Fibroblast of mammary gland (primary cell): ENCODE measurements at places on chromosomes 3 and 15.
A peak's percentile ranks its signal among the peaks of the same experiment; 100 is the strongest.

- peak; percentile 98 for DNase-seq
These were observed 3.7 kb upstream of the SQOR start for GRCh38 chr15:45630917-45631691.

DNA sequence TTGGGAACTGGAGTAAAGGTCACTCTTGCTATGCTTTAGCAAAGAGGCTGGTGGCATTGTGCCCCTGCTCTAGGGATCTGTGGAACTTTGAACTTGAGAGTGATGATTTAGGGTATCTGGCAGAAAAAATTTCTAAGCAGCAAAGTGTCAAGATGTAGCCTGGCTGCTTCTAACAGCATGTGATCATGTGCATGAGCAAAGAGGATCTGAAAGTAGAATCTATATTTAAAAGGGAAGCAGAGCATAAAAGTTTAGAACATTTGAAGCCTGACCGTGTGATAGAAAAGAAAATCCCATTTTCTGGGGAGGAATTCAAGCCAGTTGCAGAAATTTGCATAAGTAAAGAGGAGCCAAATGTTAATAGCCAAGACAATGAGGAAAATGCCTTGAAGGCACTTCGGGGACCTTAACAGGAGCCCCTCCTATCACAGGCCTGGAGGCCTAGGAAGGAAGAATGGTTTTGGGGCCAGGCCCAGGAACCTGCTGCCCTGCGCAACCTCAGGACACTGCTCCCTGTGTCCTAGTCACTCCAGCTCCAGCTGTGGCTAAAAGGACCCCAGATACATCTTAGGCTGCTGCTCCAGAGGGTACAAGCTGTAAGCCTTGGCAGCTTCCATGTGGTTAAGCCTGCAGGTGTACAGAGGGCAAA is 212.2 kb upstream of the LINGO1 start:
- no peak for DNase-seq

DNA sequence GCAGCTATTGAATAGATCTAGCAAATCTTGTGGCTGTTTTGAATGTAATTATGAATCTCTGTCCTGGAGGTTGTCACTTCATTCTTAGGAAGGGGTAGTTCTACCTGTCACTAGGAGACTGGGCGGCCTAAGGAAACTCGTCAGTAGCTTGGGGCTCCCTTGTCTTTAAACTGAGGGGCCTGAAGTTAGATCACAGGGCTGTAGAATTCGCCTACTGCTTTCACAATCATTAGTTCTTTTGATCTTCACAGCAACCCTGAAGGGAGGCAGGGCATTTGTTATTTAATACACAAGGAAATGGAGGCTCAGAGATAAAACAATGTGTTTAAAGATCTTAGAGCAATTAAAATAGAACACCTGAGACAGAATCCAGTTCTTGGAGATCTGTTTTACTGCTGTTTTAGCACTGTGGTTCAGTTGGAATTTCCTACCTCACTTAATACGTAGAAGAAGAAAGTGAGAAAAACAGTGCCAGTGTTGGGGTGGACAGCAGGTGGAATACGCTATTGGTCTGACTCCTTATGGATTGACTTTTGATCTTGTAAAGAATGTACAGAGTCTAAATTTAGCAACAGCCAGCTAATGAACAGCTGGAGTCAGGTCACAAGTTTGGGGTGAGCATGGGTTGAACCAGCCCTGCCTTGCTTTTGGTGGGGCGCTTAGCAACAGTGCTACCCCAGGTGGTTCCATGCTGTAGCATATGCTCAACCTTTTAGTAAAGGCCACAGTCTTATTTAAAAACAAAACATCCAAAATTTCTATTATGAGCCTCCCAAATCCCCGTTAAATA is 71.4 kb upstream of the BHLHE40 start:
- no peak for DNase-seq

- DNase-seq, result no peak
These were observed 19.3 kb upstream of the TGM5 start for GRCh38 chr15:43286074-43286473.

- peak; percentile 95 for DNase-seq
These were observed at the start of gene TRIM59 for GRCh38 chr3:160449636-160450598. TRIM59 (minus strand) TSS chr3:160449786; CDS start chr3:160439183, 10,603 bp downstream.

- no peak for DNase-seq
These were observed 7.0 kb upstream of the MANF start for GRCh38 chr3:51378065-51378464.

DNA sequence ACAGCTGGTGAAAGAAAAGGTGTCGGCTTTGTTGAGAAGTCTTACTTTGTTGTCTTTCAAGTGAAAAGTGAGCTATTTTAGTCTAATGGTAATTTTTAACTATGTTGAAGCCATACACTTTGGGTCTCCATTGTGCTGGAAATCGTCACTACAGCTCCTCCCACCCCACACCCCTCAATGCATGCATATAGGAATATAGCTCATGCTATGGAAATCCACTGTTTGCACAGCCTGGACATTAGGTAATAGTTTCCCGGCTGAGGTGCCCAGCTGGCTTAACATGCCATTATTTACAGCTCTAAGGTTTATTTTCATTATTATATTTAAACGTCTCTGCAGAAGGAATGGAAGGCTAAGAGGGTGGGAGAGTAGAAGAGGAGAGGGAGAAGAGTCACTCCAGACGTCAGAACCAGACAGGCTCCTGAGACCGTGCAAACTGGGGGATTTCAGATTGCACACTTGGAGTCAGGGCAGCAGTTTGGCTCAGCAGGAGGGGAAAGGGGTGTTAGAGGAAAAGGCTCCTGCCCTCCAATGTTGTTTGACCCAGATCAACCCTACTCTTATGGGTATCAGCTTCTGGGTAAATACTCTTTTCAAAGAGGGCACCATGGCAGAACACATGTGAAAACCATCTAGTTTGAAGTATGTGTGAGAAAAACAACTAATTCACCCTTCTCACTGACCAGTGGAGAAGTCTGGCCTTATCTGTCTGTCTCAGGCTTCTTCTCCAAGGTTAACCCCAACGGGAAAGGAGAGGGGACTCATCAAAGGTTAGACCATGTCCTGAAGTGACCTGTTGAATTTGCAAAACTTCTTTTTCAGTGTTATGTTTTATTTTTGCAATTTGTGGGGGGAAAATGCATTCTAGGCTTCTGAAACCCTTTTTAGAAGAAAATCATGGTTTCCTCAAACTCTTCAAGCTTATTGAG is 218.7 kb upstream of the CTDSPL start:
- DNase-seq, result no peak

DNA sequence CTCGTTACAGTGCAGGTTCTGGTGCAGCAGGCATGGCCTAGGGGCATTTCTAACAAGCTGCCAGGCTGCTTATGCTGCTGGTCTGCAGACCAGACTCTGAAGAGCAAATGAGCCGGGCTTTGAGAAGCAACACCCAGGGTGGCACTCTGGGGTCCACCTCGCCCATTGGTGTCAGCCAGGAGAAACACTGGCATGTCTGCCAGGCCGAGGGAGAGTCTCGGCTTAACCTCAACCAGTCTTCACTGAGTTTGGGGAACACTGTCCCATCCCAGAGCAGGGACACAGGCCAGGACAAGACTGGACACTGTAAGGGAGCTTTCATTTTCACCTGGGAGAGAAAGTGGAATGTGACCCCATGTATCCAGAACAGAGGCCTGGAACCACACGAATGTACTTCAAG is 93.4 kb downstream of the TOP2B start:
- no peak for DNase-seq

DNA sequence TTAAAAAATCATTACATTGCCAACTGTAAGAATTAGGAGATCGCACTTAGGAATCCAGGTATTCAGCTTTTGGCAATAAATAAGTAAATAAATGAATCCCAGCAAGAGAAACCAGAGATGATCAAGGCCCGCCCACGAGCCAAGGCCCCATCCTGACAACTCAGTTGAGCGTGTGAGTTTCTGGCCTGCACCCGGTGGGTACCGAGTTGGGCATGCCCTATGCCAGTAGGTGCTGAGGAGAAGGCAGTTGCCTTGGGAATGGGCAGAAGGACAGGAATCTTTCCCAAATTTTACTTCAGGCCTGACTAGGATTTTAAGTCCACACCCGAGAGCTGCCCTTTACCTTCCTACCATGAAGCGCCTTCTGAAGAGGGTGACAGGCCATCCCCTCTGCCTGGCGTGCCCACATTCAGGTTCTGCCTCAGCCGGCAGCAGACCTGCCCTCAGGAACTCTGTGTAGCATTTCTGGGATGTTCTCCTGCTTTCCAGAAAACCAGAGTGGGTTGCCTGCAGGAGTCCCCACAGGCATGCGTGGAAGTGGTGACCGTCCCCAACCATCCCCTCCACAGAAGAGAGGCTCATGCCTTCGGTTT is 99.3 kb upstream of the ALDH1A3 start:
- no peak for DNase-seq

DNA sequence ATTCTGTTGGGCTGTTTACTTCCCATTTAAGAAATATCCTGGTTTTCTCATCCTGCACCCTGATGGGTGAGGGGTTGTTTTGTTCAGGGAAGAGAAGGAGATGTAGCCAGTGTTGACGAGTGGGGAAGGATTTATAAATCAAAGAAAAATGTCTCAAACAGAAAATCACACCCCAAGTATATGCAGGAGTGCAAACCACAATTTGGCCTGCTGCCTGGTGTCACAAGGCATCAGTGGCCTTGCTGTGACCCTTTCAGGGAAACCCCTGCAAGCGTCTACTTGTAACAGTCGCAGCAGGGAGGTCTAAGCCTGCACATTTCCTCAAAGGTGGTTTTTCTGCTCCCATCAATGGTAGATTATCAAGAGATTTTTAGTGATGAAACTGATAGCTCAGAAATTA is 132.6 kb upstream of the LRRN1 start:
- DNase-seq, result no peak

GRCh38 chr3:43034200-43034599 is 55.1 kb downstream of the GASK1A start:
- DNase-seq, result no peak

- no peak for DNase-seq
These were observed 1150.6 kb downstream of the TBL1XR1 start for GRCh38 chr3:176046703-176047102.

DNA sequence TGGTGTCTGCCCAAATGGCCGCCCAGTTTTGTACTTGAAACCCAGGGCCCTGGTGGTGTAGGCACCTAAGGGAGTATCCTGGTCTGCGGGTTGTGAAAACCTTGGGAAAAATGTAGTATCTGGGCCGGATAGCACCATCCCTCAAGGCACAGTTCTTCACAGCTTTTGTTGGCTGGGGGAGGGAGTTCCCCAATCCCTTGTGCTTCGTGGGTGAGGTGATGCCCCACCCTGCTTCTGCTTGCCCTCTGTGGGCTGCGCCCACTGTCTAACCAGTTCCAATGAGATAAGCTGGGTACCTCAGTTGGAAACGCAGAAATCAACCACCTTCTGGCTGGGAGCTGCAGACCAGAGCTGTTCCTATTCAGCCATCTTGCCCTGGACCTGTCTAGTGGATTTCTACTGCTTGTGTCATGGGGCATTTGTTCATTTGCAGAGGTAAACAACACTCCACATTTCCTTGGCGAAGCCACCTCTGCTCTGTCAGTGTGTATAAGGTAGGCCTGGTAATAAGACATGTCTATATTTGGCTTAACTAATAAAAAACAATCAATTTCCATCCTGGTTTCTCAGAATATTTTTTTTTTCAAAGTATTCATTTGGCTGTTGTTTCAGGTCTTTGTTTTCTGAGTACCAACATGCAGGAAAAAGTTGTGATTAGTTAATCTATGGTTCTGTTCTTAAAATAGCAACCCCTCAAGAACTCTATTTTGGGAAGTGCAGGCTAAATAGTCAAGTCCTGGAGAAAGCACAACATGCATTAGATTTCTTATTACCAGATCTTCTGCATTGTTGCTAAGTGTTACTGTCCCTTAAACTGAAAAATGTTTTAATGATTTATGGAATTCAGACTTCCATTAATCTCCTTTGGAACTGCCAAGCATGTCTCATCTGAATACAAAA is 304.3 kb downstream of the ZIC1 start:
- DNase-seq, result no peak

- no peak for DNase-seq
These were observed 87.4 kb downstream of the FNDC3B start for GRCh38 chr3:172126741-172127140.

DNA sequence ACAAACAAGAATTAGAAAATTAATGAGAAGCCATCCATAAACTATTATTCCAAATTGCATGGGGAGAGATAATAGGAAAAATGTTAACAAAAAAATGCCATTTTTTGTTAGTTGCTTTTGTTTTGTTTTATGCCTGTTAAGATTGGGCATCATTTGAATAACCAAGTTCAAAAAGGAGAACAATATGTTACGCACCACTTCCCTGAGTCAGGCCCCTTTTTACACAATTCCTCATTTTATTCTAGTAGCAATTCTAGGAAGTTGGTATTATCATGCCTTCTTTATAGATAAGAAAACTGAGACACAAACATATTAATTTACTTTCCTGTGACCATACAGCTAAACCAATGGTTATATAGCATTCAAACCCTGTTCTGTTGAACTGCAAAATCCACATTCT is 736.9 kb upstream of the CCDC54 start:
- DNase-seq, result no peak
